PC-9 (cell line): ENCODE measurements at places on chromosomes 2 and 18.

GRCh38 chr2:174985614-174986013, 19.6 kb downstream of the CHN1 start:
- no peak for DNase-seq

- DNase-seq, result peak; percentile 3
These were observed 223.7 kb downstream of the SOX11 start for GRCh38 chr2:5915881-5916310.

- DNase-seq, result no peak
These were observed 134.7 kb downstream of the MSTN start for GRCh38 chr2:189927823-189928222.

DNA sequence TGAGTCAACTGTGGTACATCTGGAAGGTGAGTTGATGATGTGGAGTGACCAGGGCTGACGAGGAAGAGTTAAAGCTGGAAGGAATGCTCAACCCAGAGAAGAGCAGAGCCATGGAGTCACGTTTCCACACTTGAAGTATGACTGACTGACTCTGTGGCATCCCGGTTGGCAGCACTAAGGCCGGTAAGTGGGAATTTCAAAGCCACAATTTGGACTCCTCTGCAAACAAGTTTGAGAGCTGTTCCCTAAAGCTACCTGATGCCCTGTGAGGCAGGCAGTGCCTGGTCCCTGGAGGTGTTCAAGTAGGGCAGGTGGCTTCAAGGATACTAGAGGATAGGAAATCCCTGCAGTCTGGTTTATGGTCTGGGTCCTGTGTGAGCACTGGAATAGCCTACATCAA, 69.3 kb upstream of the ITGB6 start:
- no peak for DNase-seq

- no peak for DNase-seq
These were observed 147.6 kb downstream of the GALNT14 start for GRCh38 chr2:30990671-30991070.

DNA sequence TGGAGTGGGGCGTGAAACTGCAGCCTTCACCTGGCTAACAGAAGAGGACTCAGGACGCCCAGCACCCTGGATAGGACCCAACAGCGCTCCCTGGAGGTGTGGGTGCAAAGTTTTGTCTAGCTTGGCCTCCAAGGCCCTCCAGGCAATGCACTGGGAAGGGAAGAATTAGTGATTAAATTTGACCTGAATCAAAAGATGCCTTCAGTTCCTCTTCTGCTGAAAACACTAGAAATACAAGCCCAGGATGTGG, 779 bp upstream of the TRIB2 start:
- DNase-seq, result peak; percentile 79

DNA sequence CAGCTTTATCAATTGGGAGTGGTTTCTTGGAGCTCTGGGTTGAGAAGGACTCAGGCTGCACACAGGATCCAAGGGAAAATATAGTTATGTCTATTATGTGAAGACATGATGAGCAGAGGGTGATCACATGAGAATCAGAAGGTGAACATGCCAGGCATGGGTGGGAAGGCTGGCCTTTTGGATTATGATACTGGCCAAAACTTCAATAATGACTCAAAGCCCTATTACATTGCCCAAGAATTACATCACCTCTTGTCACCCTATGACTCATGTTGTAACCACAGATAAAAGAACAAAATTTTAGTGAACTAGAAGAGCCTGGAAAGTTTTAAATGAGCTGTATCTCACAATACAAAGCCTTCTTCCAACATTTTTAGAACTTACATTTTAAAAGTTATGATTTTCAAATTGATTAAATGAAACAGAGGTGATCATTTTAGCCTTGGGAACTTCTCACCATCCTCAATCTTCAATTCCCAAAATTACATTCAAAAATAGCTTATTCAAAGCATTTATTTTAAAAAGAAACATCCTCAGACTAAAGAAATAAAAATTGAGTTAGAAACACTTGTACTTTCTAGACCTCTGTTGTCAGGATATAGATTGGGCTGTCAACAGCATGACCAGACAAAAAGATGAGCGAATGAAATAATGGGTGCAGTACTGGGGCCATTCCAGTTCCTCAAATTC, 428.3 kb downstream of the MBD2 start:
- no peak for DNase-seq

DNA sequence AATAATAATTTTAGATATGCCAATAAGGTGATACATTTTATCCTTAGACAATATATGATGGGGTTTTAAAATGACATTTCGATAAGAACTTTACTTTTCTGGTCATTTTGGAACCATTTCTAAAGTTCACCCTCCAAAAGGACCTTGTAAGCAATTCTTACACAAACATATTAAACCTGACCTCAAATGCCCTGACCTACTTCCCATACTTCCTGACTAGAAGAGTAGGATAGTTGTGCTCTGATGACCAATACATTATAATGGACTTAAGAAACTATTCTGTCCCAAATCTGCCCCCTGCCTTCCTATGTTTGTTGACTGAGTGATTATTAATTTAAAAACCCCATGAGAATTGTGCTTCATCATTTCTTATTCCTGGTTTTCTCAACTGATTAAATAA, 24.6 kb downstream of the GCA start:
- DNase-seq, result no peak

GRCh38 chr2:85534099-85534498, 4.9 kb upstream of the MAT2A start:
- DNase-seq, result no peak

DNA sequence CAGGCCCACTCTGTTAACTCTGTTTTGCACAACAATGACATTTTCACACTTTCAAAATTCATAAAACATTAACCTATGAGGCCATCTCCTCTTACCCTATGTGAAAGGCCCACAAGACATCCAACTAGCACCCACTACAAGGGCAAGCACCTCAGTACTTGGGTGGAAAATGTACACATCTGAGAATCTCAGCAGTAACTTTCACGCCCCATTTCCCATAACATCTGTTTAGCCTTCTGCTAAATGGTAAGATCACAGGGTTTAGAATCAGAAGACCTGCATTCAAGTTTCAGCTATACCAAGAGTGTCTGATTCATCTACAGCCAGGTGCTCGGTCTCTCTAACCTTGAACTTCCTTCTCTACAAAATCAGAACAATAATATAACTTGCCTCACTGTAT, 89.2 kb downstream of the SP100 start:
- DNase-seq, result no peak

DNA sequence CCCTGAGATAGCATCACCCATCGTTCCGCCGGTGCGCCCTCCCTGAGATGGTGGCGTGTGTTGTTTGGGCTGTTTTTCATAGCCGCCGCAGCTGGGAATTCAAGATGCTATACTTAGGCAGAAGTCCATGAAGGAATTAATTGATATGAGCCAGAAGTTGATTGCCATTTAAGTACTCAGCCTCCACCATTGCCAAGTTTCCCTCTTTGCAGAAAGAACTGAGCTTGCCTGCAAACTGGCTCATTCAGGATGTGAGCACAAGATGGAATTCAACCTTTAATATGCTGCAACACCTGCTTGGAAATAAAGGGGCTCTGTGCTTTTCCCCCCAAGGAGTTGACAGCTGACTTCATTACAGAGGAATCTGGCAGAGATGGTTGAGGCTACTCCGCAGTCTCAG, 295.5 kb downstream of the ZNF521 start:
- DNase-seq, result no peak

- DNase-seq, result no peak
These were observed 189.3 kb downstream of the KCNS3 start for GRCh38 chr2:18067588-18068384.

GRCh38 chr2:230691005-230691647, 21.5 kb upstream of the CAB39 start:
- peak; percentile 83 for DNase-seq

- DNase-seq, result no peak
These were observed at the start of gene HAAO for GRCh38 chr2:42792583-42793333. HAAO (minus strand) TSS chr2:42792583; CDS start chr2:42792536, 47 bp downstream.

- DNase-seq, result no peak
These were observed 2.2 kb upstream of the ZNF407 start for GRCh38 chr18:74595431-74595830.

- no peak for DNase-seq
These were observed 107.1 kb upstream of the CTAGE1 start for GRCh38 chr18:22524783-22525182.
